NCI-H2029 (cell line): ENCODE measurements at places on chromosomes 6 and 20.

DNA sequence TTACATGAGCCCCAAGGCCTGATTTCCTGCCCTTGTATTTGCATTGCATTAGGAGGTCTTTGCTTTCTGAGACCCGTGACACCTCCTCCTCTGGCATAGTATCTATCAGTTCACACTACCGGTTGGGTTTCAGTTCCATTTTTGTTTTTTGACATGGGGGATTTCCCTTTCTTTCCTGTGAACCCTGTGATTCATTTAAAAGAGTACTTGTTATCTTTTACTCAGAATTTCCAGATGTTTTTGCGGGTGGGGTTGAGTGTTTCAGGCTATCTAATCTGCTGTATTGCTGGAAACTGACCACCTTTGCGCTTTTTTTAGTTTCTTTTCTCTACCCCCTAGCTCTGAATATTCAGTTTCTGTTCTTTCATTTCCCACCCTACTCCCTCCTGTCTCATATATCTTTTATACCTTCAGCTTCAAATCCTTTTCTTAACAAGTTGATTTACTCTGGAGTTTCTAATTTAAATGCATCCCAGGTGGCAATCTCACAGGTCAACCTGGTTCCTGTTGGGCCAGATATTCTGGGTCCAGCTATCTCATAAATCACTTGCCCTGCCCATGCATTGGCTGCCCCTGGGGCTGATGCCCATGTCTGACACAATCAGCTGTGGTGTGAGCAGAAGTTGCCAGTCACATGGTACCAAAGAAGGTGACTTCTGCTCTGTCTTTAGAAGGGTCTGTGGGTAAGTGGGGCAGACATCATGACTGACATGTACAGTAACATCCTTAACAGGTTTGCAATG is 14.3 kb upstream of the NCOA3 start:
- no peak for DNase-seq

DNA sequence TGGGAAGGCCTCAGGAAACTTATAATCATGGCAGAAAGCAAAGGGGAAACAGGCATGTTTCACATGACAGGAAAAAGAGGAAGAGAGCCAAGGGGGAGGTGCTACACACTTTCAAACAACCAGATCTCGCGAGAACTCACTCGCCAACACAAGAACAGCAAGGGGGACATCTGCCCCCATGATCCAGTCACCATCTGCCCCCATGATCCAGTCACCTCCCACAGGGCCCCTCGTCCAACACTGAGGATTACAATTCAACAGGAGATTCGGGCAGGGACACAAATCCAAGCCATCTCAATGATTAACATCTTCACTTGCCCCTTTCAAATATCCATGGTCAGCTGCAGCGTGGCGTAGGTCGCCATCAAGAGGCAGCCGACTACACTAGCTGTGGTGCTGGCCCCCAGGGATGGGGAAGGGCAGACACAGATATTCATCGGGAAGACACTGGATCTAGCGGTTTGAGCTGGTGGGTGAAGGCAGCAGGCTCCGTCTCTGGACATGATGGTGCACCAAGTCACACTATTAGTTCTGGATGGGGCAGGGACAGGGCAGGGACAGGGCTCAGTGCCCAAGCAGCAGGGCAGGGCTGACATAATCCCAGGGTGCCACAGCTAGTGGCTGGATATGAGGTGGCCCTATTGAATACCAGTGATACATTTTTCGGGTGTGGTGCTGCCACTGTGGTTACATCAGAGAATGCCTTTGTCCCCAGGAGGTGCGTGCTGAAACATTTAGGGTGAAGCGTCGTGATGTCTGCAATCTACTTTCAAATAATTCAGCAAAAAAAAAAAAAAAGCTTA is 31.6 kb downstream of the TUBB2B start:
- no peak for DNase-seq

DNA sequence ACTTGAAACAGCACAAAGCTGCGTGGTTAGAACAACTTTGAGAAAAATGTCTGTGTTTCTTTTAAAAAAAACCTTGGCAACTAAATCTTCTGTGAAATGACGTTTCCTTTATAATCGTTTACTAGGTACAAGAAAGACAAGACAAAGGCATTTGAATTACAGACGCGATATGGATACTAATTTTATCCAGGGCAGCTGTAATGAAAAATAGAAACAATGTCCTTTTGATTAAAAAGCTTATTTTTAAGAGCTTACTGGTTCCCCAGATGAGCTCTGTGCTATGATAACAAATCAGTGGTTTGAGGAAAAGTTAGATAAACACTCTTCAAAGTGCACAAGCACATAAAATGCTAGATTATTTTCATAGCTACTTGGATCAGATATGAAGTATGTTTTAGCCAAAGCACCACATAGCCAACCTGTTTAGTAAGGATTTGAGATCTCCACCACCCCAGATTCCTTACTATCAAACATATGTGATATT is 1.6 kb upstream of the SYNCRIP start:
- DNase-seq, result no peak

GRCh38 chr20:22459754-22460153 is 124.6 kb downstream of the FOXA2 start:
- no peak for DNase-seq

- DNase-seq, result peak; percentile 79
Measured at GRCh38 chr6:14546036-14546435, 428.5 kb downstream of the CD83 start.
